ENCODE measurements at places on chromosomes 4 and X. TPM values are rescaled to one million over a fixed set of nuclear protein-coding genes. Genes with fewer than 3 reads are reported as not detected.

DNA sequence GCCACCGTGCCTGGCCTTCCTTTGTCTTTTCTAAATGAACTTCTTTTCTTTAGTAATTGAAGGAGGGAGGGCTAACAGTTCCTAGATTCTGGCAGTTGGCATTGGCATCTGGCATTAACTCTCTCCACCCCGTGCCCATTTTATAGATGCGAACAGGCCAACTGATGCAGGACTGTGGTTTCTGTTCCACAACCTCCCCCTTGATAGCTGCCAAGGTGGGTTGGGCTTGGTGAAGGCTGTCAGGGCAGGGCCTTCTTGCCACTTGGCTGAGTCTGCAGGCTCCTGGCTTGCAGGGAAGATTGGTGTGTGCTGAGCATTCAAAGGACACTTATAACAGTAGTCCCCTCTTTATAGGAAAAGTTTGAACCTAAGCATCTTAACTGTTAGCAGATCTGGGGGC is 4.3 kb downstream of the SOWAHD start:
- DNase-seq, result peak; percentile 28

The GRK4 gene
- 5.9 TPM for total RNA-seq

- peak; percentile 80 for DNase-seq
Observed at GRCh38 chr4:159549098-159549518, 446.2 kb downstream of the RAPGEF2 start.

DNA sequence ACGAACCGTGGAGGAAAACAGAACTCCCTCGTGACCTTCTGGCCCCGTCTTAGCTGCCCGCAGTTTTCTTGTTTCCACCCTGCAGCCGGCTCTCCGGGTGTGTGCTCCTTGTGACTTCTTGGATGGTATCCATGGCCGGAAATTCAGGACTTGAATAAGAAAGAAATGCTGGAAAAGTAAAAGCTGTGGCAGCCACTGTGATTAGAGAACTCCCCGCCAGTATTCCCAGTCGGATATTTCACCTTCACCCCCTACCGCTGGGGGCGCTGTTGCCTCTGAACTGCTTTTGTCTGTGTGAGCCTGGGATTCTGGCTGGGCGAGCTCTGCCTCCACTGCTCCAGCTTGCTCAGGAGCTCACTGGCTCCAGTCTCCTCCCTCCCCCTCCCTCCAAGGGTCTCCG is 41.5 kb upstream of the CYP4V2 start:
- peak; percentile 54 for DNase-seq
